ENCODE measurements at places on chromosomes 5 and 9.

- no peak for DNase-seq
Measured at GRCh38 chr5:143135832-143136551, 267.5 kb downstream of the NR3C1 start.

GRCh38 chr5:3217771-3218495 is 377.7 kb upstream of the IRX1 start:
- DNase-seq = no peak

DNA sequence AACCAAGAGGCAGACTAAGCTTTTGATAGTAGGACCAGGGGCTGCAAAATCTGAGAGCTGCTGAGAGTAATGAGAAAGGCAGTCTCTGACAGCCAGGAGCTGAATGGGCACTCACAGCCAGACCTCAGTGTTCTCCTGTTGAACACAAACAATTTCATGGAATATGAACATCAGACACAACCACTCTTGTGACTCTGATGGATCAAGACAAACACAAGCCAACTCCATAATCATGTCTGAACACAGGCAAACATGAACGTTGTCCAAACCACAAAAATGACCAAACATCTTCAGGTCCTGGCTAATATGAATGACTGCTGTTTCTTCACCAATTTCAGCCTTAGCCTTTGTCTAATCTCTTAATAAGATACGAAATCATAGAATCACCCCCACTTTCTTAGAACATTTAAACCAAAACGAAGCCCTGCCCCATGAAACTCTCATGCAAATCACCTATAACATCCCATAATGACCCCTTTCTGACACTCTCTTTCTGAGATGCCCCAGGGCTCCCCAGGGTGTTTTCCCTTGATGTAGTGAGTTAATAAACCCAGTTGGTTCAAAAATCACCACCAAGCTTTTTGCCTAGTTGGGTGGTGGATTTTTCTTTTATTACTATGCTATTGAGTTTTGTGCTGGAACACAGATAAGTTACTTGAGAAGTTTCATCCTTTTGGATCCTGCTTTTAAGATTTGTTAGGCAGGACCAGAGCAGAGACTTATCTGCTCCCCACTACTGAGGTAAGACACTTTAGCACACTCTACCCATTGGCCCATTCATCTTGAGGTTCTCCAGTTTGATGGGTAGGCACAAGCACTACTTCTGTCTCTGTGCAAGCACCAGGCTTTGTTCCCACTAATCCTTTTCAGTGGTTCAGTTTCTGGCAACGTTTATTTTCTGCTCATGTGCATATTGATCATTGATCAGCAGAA is 5.9 kb upstream of the ERAP2 start:
- no peak for DNase-seq

DNA sequence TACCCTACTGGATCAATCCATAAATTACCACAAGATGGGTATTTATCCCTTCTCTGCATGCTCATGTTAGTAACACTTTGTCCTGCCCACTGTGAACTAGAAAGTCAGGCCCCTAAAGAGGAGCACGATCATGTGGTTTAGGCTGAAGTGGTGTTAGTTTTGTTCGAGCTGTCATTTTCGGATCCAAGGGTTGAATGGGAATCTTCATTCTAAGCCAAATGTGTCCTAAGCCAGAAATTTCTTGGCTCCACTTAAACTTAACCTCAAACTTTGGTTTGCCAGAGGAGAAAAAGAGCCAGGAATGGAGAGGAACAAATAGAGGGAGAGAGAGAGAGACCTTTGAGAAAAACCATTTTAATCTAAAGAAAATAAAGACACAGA is 837.7 kb upstream of the ZNF608 start:
- DNase-seq = no peak

GRCh38 chr9:116234081-116234480 is 80.5 kb downstream of the PAPPA start:
- DNase-seq = no peak

DNA sequence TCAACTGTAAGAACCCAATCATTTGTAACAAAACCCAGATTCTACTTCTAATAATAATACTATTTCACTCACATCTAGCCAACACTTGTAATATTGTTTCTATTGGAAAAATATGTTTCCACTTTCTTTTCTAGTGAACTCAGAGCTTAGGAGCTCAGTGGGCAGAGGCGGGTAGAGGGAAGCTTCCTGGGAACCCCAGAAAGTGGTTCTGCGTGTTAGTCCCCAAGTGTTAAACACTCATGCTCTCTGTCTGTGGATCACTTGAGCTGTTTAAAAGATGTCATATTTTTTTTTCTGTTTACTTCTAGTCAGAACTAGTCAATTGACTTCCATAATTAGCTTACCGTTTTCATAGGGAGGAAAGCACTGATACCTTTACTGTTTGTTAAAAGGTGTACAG is 20.6 kb downstream of the SNX18 start:
- DNase-seq = no peak

GRCh38 chr9:112765281-112765680 is 14.7 kb downstream of the SNX30 start:
- no peak for DNase-seq

- no peak for DNase-seq
Measured at GRCh38 chr9:108258640-108259039, 597.1 kb downstream of the ACTL7B start.

DNA sequence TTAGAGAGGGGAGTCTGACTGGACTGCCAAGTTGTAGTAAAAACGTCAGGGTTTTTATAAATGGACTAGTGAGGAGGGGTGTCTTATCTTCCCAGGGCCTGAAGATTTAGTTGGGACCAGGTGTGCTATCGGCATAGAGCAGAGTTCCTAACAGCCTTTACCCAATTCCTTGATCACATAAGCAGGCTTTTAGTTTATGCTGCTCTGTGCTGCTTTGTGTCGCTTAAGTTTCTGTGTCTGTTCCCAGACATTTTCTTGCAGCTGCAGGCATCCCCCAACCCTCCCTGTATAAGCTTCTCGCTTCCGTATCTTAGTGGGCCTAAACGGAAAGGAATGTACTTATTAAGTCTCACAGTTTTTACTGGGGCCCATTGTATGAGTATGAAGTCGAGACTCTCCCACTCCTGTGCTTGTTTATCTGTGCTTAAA is 2.6 kb upstream of the SMC5 start:
- no peak for DNase-seq

- no peak for DNase-seq
Measured at GRCh38 chr9:131432597-131433301, 38.9 kb downstream of the PRRC2B start.
